Activated naive CD8-positive, alpha-beta T cell treated with anti-CD3 and anti-CD28 coated beads, Interleukin-2, amount 10 ng/mL, durations not matched to agents 7 days and 5 days (primary cell): ENCODE measurements at places on chromosomes 4 and X. TPM values are rescaled to one million over a fixed set of nuclear protein-coding genes. Genes with fewer than 3 reads are reported as not detected.

- H3K4me3 ChIP-seq = no peak overlapping the region
- peaks cover 75% of the 10 kb centered on the region for H3K27me3 ChIP-seq
- H3K36me3 ChIP-seq = peaks cover 5% of the 10 kb centered on the region
Observed at GRCh38 chr4:110641218-110641617, 18.3 kb upstream of the PITX2 start.

- H3K4me3 ChIP-seq = no peak overlapping the region
- H3K27ac ChIP-seq = no peak overlapping the region
- H3K4me1 ChIP-seq = no peaks in the 10 kb centered on the region
- H3K27me3 ChIP-seq = peaks cover 2% of the 10 kb centered on the region
Observed at GRCh38 chr4:80295336-80295735, 28.9 kb downstream of the FGF5 start.

CT45A10 gene
- total RNA-seq = not detected

DNA sequence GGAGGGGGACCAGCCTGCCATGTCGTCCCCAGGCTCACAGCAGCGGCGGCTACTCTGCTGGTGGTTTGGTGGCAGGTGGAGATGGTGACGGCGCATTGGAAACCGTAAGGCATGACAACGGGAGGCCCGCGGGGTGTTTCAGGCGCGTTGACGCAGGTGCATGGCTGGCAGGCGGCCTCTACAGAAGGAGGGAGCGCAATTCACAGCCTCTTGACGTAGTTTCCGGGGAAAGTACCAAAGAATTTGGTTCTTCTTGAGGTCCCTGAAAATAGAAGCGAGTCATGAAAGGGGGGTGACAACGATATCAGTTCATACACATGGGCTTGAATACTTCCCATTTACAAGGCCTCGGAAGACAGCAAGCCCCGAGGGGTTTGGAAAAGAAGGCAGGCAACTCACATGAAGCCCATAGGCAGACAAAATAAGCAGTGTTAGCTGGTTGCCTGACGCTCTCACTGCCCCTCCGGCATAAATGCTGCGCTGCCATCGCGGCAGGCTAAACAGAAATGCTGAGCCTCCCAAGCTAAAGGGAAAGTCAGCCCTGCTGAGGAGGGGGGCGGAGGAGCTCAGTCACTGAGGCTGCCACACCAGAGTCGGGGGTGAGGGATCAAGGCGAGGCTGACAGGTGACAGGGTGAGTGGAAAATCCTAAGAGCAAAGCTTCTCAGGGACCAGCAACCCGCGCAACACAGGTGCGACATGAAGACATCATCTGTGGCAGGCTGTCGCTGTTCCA is 52.3 kb upstream of the PDLIM3 start:
- peak; percentile 39 for DNase-seq
- peaks cover 2% of the 10 kb centered on the region for H3K36me3 ChIP-seq
- peaks cover 9% of the 10 kb centered on the region for H3K4me1 ChIP-seq
- H3K27me3 ChIP-seq = peaks cover 45% of the 10 kb centered on the region
- peak overlapping the region; percentile 58 for H3K4me3 ChIP-seq

GRCh38 chrX:72470532-72471223 is 102.0 kb downstream of the HDAC8 start:
- H3K4me3 ChIP-seq = no peak overlapping the region
- H3K36me3 ChIP-seq = peaks cover 34% of the 10 kb centered on the region
- H3K27ac ChIP-seq = no peak overlapping the region
- no peaks in the 10 kb centered on the region for H3K27me3 ChIP-seq
- H3K4me1 ChIP-seq = no peaks in the 10 kb centered on the region

- H3K27ac ChIP-seq = no peak overlapping the region
- DNase-seq = no peak
- H3K4me1 ChIP-seq = no peaks in the 10 kb centered on the region
- no peak overlapping the region for H3K4me3 ChIP-seq
- H3K36me3 ChIP-seq = no peaks in the 10 kb centered on the region
- H3K27me3 ChIP-seq = no peaks in the 10 kb centered on the region
Observed at GRCh38 chrX:136467303-136467702, 20.4 kb upstream of the BRS3 start.

GRCh38 chr4:42396752-42397634 is at the start of gene SHISA3:
SHISA3 (plus strand) TSS chr4:42397488; CDS start chr4:42398057, 569 bp downstream.
- DNase-seq = no peak
- peaks cover 69% of the 10 kb centered on the region for H3K27me3 ChIP-seq
- H3K4me1 ChIP-seq = peaks cover 19% of the 10 kb centered on the region
- H3K4me3 ChIP-seq = peak within 1 kb of the TSS; percentile 85
- H3K27ac ChIP-seq = peak within 1 kb of the TSS; percentile 45

DNA sequence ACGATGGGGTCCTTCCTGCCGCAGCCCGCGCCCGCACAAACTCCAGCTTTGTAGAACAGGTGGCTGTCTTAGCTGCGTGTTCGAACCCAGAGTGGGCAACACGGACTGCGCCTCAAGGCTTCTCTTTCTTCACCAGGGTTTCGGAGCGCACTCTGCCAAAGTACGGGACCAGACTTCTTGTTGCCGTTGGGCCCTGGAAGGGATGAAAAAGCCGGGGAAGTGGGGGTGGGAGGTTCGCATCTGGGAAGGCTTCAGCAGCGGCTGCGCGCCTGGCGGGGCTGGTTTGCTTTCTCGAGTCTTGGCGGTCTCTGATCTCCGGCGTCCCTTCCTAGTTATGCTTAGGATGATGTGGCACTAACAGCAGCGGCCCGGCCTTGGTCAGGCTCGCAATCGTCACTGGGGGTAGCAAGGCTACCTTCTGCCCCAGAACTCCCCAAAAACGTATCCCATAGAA is 673 bp downstream of the PARM1 start:
- H3K27ac ChIP-seq = no peak overlapping the region
- H3K4me3 ChIP-seq = peak overlapping the region; percentile 74
- DNase-seq = no peak
- H3K27me3 ChIP-seq = peaks cover 49% of the 10 kb centered on the region

- H3K4me3 ChIP-seq = no peak overlapping the region
- H3K36me3 ChIP-seq = no peaks in the 10 kb centered on the region
- no peaks in the 10 kb centered on the region for H3K4me1 ChIP-seq
- DNase-seq = no peak
- no peak overlapping the region for H3K27ac ChIP-seq
- H3K27me3 ChIP-seq = peaks cover under 1% of the 10 kb centered on the region
Observed at GRCh38 chrX:46959985-46960700, 47.9 kb downstream of the JADE3 start.

GRCh38 chr4:17809667-17810066 is 890 bp downstream of the DCAF16 start:
- H3K36me3 ChIP-seq = peaks cover 20% of the 10 kb centered on the region
- peak overlapping the region; percentile 99 for H3K27ac ChIP-seq
- peaks cover 36% of the 10 kb centered on the region for H3K4me1 ChIP-seq
- DNase-seq = no peak
- no peaks in the 10 kb centered on the region for H3K27me3 ChIP-seq

GPR50 gene
- not detected for total RNA-seq

TCP11X2 gene
- total RNA-seq = not detected

ARHGAP6 gene
- not detected for total RNA-seq

GRCh38 chr4:89196056-89196674 is 84.8 kb downstream of the TIGD2 start:
- H3K4me3 ChIP-seq = no peak overlapping the region
- H3K27me3 ChIP-seq = peaks cover 13% of the 10 kb centered on the region
- DNase-seq = no peak
- no peak overlapping the region for H3K27ac ChIP-seq
- H3K36me3 ChIP-seq = no peaks in the 10 kb centered on the region

GRCh38 chr4:95141361-95141760 is 383.6 kb downstream of the BMPR1B start:
- no peaks in the 10 kb centered on the region for H3K4me1 ChIP-seq
- no peaks in the 10 kb centered on the region for H3K36me3 ChIP-seq
- H3K4me3 ChIP-seq = no peak overlapping the region

MAGEA4 gene
- not detected for total RNA-seq

KIF4A gene
- total RNA-seq = 28.8 TPM

DNA sequence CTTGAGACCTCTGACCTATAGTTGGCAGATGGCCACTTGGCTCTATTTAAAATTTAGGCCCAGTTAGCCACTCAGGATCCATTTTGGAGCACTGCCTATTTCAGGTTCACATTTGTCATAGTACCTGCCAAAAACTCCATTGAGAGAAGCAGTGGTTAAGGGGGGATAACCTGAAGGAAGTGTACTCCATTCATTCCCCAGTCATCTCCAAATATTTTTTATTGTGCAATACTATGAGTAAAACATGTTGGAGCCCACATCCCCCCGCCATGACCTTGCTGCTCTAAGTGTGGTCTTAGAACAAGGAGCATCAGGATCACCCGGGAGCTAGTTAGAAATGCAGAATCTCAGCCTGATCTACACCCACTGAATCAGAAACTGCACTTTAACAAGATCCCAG is 21.1 kb downstream of the PLP1 start:
- no peak overlapping the region for H3K4me3 ChIP-seq
- no peaks in the 10 kb centered on the region for H3K27me3 ChIP-seq
- H3K36me3 ChIP-seq = no peaks in the 10 kb centered on the region
- peaks cover 9% of the 10 kb centered on the region for H3K4me1 ChIP-seq

SHROOM4 gene
- total RNA-seq = not detected

DLG3 gene
- total RNA-seq = 25.4 TPM

CCDC160 gene
- total RNA-seq = not detected

- H3K4me3 ChIP-seq = no peak overlapping the region
- no peaks in the 10 kb centered on the region for H3K4me1 ChIP-seq
- no peaks in the 10 kb centered on the region for H3K36me3 ChIP-seq
- no peak overlapping the region for H3K27ac ChIP-seq
Observed at GRCh38 chr4:178823673-178824295, 1381.5 kb upstream of the AGA start.

- no peak overlapping the region for H3K27ac ChIP-seq
- H3K4me1 ChIP-seq = no peaks in the 10 kb centered on the region
- no peaks in the 10 kb centered on the region for H3K36me3 ChIP-seq
- H3K4me3 ChIP-seq = no peak overlapping the region
- no peak for DNase-seq
Observed at GRCh38 chrX:131146702-131147101, 88.6 kb downstream of the ARHGAP36 start.

- no peak overlapping the region for H3K4me3 ChIP-seq
- H3K4me1 ChIP-seq = no peaks in the 10 kb centered on the region
- no peaks in the 10 kb centered on the region for H3K36me3 ChIP-seq
Observed at GRCh38 chr4:7307394-7308099, 115.2 kb downstream of the SORCS2 start.

BANK1 gene
- total RNA-seq = 0.51 TPM

MAGEA9B gene
- not detected for total RNA-seq

SCRG1 gene
- not detected for total RNA-seq

- no peaks in the 10 kb centered on the region for H3K36me3 ChIP-seq
- peaks cover 2% of the 10 kb centered on the region for H3K27me3 ChIP-seq
- no peak for DNase-seq
- H3K4me3 ChIP-seq = no peak overlapping the region
- no peak overlapping the region for H3K27ac ChIP-seq
Observed at GRCh38 chrX:39581411-39581810, 516.3 kb downstream of the BCOR start.

MAMLD1 gene
- 2.5 TPM for total RNA-seq

DNA sequence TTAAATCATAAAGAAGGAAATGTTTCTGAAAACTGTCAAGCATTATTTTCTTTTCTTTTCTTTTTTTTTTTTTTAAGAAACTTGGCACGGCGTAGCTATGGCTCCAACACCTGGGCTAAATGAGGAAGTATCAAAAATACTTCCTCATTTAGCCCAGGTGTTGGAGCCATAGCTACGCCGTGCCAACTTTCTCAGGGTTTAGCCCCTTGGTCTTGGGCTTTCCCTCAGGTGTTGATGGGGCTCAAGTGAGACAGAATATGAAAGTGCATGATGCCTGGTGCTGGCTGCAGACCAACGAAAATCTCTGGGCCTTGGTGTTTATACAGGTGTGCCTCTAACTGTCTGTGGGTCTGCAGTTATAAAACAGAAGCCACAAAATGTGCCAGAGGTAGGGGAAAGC is 132.7 kb downstream of the ARHGAP24 start:
- DNase-seq = no peak
- H3K4me1 ChIP-seq = no peaks in the 10 kb centered on the region
- no peak overlapping the region for H3K27ac ChIP-seq
- no peak overlapping the region for H3K4me3 ChIP-seq
- no peaks in the 10 kb centered on the region for H3K36me3 ChIP-seq

EDA2R gene
- 2.3 TPM for total RNA-seq

DNA sequence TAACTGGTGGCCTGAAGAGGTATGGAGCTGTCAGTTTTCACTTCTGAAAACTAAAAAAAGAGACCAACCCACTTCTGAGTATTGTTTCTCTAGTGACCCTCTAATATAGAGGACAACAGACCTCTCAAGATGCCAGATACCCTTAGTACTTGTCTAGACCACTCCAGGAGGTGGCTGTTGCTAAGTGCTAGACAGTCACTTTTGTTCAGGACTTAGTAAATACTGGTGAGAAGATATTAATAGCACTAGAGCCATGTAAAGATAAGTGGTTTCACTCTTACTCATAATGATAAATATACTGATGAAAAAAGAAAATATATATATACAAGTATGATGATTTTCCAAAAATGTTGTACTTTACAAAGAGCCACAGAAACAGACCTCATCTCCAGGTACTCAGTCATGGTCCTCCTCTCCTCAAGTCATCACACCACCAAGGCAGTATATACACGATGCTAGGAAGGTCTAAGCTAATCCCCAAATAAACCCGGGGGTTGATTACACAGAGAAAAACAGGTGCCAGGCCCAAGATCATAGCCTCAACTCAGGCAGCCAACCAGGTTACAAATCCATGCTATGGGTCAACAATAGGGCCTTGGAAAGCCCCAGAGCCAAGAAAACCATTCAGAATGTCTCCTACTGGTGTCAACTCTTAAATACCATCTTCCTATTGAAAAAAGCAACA is 66.9 kb downstream of the ARHGEF9 start:
- no peak overlapping the region for H3K4me3 ChIP-seq
- peaks cover 3% of the 10 kb centered on the region for H3K4me1 ChIP-seq
- no peak for DNase-seq
- H3K36me3 ChIP-seq = peaks cover 38% of the 10 kb centered on the region

GRCh38 chr4:102157984-102158383 is 187.3 kb downstream of the SLC39A8 start:
- H3K27me3 ChIP-seq = no peaks in the 10 kb centered on the region
- H3K4me1 ChIP-seq = no peaks in the 10 kb centered on the region
- H3K36me3 ChIP-seq = no peaks in the 10 kb centered on the region
- H3K27ac ChIP-seq = no peak overlapping the region
- no peak for DNase-seq
- no peak overlapping the region for H3K4me3 ChIP-seq

- H3K36me3 ChIP-seq = peaks cover 6% of the 10 kb centered on the region
- no peak overlapping the region for H3K4me3 ChIP-seq
- H3K4me1 ChIP-seq = no peaks in the 10 kb centered on the region
- DNase-seq = no peak
Observed at GRCh38 chr4:147975325-147975724, 243.4 kb downstream of the ARHGAP10 start.
